ENCODE measurements at places on chromosomes 12 and 14.
A peak's percentile ranks its signal among the peaks of the same experiment; 100 is the strongest.

DNA sequence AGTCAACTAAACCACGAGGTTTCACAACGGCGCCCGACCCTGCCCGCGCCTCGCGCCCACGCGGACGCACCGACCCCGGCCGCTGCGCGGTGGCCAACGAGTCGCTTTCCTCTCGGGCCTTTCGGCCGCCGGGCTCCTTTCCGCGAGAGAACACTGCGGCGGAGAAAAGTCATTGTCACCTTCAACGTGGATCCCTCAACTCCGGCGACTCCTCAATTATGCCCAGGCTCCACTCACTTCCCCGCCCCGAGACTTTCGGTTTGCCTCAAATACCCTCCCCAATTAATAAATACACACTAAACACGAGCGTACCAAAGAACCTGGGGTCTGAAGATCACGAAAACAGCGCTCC lies 450 bp downstream of the SINHCAF start:
- no peak for DNase-seq

- no peak for DNase-seq
Observed at GRCh38 chr14:58964598-58964928, 223.9 kb upstream of the DAAM1 start.

- no peak for DNase-seq
Observed at GRCh38 chr14:75995372-75996041, 9.9 kb downstream of the IFT43 start.

DNA sequence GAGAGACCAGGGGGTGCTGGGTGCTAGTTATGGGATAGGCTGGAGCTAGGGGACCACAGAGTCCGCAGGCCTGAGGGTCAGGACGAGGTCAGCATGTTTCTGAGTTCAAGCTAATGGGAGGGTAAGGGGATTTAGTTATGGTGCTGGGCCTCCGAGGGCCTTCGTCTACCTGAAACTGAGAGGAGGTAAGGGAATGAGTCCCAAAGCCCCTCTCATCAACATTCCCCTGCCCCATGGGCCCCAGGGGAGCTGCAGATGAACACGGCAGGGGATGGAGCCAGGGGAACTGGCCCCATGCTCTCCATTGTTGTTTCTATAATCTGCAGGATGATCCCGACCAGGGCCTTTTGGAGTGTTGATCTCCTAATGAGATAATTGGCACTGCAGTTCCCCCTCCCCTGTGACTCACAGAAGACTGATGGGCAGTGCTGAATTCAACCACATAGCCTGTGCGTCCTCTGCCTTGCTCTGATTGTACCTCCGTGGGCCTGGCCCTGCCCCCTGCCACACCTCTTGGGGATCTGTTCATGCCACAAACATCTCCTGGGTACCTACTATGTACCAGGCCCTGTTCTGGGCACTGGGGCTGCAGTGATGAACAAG lies 21.4 kb downstream of the FAIM2 start:
- DNase-seq, result no peak

GRCh38 chr14:72060917-72061316 lies 128.7 kb downstream of the RGS6 start:
- DNase-seq, result no peak

- DNase-seq, result no peak
Observed at GRCh38 chr14:104696671-104697316, 7.4 kb downstream of the INF2 start.

DNA sequence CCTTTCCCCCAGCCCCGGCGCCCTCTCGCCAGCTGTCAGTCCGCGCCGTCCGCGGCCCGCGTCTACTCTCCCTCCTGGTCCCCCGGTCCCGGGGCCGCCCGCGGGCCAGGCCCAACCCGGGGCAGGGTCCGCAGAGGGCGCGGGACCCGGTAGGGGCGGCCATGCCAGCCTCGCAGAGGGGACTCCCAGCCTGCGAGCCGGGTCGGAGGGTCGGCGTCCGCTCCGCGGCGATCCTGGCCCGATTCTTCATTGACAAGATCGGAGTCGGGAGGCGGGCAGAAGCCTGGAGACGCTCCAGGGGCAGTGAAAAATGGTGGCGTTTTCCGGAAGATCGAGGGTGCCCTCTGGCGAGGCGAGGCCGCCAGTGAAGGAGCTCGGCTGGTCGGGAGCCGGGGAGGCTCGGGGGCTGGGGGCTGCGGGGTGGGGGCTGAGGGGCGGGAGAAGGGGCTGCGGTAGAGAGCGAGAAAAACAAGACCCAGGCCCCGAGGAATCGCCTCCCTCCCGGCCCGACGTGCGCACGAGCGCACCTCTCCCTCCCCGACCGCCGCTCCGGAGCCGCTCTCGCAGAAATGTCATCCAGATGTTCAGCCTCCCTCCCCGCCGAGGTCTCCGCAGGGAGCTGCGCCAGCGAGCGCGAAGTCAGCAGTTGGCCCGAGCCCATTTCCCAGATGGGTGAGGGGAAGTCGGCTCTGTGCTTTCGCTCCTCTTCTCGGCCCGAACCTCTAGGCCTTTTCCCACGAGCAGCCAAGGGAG lies 647 bp upstream of the TGFB3 start:
- DNase-seq, result peak; percentile 70

GRCh38 chr12:43112101-43112920 lies 439.7 kb downstream of the ADAMTS20 start:
- no peak for DNase-seq

DNA sequence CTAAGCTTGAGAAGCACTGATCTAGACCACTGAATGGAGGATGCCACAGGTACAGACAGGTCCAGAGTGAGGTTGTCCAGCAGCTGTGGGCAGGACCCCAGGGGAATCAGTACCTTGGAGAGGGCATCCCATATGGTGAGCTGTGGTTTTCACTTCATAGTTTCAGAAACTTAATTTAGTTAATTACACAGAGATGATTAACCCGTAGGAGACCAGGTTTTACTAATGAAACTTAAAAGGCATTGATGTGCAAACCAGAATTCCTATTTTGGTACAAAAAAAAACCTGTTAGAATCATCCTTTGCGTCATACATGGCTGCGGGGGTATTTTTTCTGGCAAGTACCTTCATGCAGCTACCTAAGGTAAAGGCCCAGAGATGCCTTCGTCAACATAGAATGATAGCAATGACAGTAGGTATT lies 159.3 kb downstream of the DACT1 start:
- no peak for DNase-seq

DNA sequence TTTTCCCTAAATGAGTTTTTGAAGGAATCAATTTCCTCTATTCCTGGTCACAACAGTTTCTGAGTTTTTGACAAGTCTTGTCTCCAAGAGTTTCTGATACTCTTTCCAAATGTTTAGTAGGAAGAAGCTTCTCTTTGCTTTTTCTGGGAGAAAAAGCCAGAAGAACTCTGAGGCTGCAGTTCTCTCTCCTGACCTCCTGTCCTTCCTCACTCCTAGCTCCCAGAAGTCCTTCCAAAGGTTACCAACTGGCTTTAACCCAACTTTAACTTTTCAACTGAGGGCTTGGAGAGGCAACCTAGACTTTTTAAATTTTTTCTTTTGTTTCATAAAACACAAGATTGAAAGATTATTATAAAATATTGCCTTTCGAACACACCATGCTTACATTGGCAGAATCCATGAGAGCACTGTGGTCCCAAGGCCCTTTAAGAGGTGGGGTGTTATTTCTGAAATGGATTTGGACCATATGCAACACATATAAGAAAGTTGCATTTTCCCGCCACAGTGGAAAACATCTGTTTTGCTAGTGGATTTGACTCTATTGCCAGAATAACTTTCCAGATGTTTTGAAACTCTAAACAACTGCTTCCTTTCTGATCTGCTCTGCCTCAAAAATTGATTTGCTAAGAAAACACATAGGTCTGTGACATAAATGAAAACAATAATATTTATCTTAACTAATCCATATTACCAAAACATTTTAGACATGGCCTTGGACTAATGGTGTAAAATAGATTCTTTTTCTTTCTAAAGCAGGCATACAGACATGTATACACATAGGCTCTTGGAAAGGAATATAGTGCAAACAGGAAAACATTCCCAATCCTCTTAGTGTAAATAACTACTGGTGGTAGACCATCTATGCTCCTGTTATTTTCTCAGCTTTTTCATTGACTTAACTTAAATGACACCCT lies 22.3 kb upstream of the EPS8 start:
- no peak for DNase-seq

DNA sequence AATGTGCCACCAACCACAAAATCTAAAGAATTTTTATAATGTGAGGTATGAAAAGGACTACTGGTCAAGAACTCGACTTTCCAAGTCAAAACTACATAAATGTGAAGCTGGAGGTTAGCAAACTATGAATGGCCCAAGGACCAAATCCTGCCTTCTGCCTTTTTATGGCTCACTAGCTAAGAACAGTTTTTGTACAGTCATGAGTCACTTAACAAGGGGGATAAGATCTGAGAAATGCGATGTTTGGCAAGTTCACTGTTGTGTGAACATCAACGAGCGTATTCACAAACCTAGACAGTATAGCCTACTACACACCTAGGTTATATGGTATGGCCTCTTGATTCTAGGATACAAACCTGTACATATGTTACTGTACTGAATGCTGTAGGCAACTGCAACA lies 28.2 kb downstream of the FERMT2 start:
- DNase-seq, result no peak

DNA sequence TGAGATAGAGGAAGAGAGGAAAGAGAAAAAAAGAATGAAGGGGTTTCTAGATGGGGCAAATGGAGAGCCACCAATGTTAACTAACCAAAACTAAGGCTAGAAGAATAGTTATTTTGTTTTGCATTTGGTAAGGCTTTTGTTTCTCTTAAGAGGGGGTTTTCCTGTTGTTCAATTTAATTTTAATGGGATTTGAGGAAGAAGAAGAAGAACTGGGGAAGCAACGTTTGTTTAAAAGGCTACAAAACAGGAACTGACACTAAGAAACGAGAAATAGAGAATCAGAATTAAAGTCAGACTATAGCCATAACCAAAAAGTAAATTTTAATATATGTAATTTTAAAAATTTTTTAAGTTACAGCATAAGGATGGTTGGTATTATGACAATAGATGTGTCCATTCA lies 13.7 kb downstream of the TXNDC16 start:
- no peak for DNase-seq

- no peak for DNase-seq
Observed at GRCh38 chr12:51953864-51954263, 2.4 kb downstream of the ACVR1B start.

GRCh38 chr14:55399183-55399582 lies 12.4 kb downstream of the ATG14 start:
- no peak for DNase-seq

- no peak for DNase-seq
Observed at GRCh38 chr12:6294156-6295093, 16.1 kb upstream of the PLEKHG6 start.

DNA sequence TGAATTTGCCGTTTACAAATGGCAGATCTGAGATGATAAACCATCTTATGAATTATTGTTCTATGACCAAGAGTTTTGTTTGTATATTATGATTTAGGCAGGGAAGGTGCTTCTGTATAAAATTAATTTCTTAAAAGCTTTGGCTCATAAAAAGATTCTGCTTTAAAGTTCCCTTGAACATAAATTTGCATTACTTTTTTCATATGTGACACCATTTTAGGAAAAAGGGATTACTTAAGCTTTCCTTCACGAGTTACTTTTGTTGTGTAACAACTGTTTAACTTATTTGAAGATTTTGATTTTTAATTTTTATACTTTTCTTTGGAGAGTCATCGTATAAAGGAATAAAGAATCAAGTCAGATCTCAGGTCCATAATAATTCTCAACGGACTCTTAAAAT lies 3.3 kb downstream of the ETNK1 start:
- no peak for DNase-seq

GRCh38 chr12:3244219-3244750 lies 167.1 kb downstream of the TSPAN9 start:
- no peak for DNase-seq

DNA sequence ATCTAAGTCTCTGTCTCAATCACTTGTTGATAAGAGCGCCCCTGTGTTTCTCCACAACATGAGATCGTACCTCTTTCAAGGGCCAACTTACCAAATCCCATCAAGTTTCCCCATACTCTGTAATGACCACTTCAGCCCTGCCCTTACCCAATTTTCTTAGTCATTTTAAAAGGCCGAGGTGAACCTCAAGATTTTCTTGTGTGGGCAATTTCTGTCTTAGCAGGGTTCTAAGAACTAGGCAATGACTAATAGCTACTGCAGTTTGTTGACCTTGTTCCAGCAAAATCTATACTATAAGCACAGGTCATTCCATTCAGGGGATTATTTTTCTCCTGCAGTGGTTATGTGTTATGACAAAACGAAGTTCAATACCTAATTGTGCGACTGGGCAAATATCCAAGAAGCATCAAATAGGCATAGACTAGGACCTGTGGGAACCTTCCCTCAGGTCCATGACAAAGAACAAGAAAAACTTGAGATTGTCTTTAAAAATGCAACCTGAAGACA lies 359.8 kb downstream of the PCNX1 start:
- DNase-seq, result peak; percentile 46

DNA sequence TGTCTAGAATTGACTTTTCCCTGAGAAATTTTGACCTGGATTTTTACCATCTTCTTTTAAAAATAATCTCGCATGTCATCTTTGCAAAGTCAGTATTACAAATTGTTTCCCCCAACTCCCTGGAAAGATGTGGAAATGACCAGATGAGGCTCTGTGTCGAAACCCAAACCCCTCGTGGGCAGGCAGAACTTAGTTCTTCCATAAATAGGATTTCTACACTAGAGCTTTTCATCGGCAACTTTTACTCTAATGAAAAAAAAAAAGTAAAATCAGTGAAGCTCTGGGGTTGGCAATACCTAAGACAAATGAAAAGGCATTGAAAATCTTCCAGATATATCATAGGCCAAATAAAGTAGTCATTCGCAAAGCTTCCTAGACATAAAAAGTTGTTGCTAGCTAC lies 17.0 kb downstream of the SSPN start:
- DNase-seq, result no peak

DNA sequence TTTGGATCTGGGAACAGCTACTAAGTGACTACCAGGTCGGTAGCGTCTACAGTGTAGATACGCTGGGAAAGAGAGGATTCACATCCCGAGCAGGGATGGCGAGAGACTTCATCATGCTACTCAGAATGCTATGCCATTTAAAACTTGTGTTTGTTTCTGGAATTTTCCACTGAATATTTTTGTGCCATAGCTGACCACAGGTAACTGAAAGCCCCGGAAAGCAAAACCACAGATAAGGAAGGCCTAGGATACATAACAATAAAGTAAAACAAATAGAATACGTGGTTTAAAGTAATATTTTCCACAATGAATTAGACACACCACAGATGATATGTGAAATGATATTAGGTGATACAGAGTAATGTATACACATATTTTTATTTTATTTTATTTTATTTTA lies 7.9 kb upstream of the HCAR1 start:
- peak; percentile 20 for DNase-seq
